ENCODE measurements at places on chromosomes 5 and 9. TPM values are rescaled to one million over a fixed set of nuclear protein-coding genes. Genes with fewer than 3 reads are reported as not detected.

Gene SLIT3
- total RNA-seq, result 0.02 TPM

Gene ENTREP1
- total RNA-seq, result 5.0 TPM

Gene THBS4
- total RNA-seq, result not detected

Gene DPYSL3
- total RNA-seq, result 146 TPM

Gene CXCL14
- total RNA-seq, result not detected

Gene ROR2
- not detected for total RNA-seq

Gene SH3TC2
- total RNA-seq, result 4.3 TPM

Gene SCAI
- total RNA-seq, result 6.9 TPM

Gene TSSK1B
- not detected for total RNA-seq

Gene DMXL1
- 26.1 TPM for total RNA-seq

Gene DDX46
- 58.0 TPM for total RNA-seq

Gene SOHLH1
- not detected for total RNA-seq

Gene FYB1
- total RNA-seq, result 0.44 TPM

Gene CRHBP
- 0.51 TPM for total RNA-seq

Gene ARL15
- total RNA-seq, result 24.4 TPM

Gene ADRB2
- total RNA-seq, result 0.86 TPM

Gene ZNF883
- total RNA-seq, result not detected

Gene TXNDC8
- total RNA-seq, result not detected

Gene CEL
- 1.9 TPM for total RNA-seq

Gene CHSY3
- total RNA-seq, result 6.8 TPM

Gene SAXO1
- not detected for total RNA-seq

Gene PRRX2
- 0.32 TPM for total RNA-seq

Gene FBN2
- total RNA-seq, result 57.4 TPM

Gene PCDHA1
- total RNA-seq, result not detected

Gene CMBL
- total RNA-seq, result 15.9 TPM

Gene PSAT1
- 47.3 TPM for total RNA-seq

Gene GPR150
- total RNA-seq, result 0.31 TPM

Gene LECT2
- not detected for total RNA-seq

Gene FCHO2
- 23.7 TPM for total RNA-seq

Gene NPR3
- total RNA-seq, result 0.37 TPM
